ENCODE measurements at places on chromosomes 2 and 18. TPM values are rescaled to one million over a fixed set of nuclear protein-coding genes. Genes with fewer than 3 reads are reported as not detected.

GRCh38 chr2:96950381-96951124, 35.8 kb downstream of the FAM178B start:
- H3K27me3 ChIP-seq, result peaks cover 18% of the 10 kb centered on the region
- H3K36me3 ChIP-seq, result no peaks in the 10 kb centered on the region
- DNase-seq, result no peak

DNA sequence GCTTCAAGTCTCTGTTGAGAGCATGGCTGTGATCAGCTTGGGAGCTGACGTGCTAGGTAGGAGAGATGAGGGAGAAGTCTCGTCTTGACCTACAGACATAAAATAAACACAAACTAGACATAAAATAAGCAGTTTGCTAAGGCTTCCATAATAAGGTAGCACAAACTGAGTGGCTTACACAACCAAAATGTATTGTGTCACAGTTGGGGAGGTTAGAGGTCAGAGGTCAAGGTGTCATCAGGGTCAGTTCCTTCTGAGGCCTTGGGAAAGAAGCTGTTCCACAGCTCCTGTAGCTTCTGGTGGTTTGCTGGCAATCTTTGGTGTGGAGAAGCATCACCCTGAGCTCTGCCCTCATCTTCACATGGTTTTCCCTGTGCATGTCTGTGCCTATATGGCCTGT, 20.2 kb downstream of the DAW1 start:
- H3K4me1 ChIP-seq, result no peaks in the 10 kb centered on the region
- DNase-seq, result no peak
- no peaks in the 10 kb centered on the region for H3K36me3 ChIP-seq
- no peak overlapping the region for H3K27ac ChIP-seq
- no peak overlapping the region for H3K4me3 ChIP-seq
- no peaks in the 10 kb centered on the region for H3K27me3 ChIP-seq

DNA sequence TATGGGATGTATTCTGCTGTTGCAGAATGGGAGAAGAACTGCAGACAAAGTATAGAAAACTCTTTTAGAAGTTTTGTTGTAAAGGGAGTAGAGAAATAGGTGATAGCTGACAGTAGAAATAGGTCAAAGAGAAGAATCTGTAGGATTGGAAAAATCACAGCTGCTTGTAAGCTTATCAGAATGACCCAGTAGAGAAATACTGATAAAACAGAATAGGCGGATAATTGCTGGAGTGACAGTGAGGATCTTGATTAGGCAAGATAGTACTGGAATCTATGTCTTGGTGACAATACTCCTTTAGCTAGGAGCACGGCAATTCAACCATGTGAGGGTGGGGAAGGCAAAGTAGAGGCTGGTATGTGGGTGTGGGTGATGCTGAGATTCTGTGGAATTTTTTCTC, 4.5 kb upstream of the SMAD4 start:
- peaks cover 17% of the 10 kb centered on the region for H3K4me1 ChIP-seq
- DNase-seq, result no peak
- H3K36me3 ChIP-seq, result peaks cover 8% of the 10 kb centered on the region

GRCh38 chr2:118457951-118458350, 369.7 kb downstream of the INSIG2 start:
- no peak overlapping the region for H3K27ac ChIP-seq
- no peak for DNase-seq
- H3K27me3 ChIP-seq, result no peaks in the 10 kb centered on the region
- no peaks in the 10 kb centered on the region for H3K36me3 ChIP-seq
- no peak overlapping the region for H3K4me3 ChIP-seq

- no peak overlapping the region for H3K27ac ChIP-seq
- DNase-seq, result no peak
- no peak overlapping the region for H3K4me3 ChIP-seq
- H3K4me1 ChIP-seq, result peaks cover 2% of the 10 kb centered on the region
- no peaks in the 10 kb centered on the region for H3K27me3 ChIP-seq
These were observed 66.4 kb downstream of the PRELID3A start for GRCh38 chr18:12474146-12474545.

DNA sequence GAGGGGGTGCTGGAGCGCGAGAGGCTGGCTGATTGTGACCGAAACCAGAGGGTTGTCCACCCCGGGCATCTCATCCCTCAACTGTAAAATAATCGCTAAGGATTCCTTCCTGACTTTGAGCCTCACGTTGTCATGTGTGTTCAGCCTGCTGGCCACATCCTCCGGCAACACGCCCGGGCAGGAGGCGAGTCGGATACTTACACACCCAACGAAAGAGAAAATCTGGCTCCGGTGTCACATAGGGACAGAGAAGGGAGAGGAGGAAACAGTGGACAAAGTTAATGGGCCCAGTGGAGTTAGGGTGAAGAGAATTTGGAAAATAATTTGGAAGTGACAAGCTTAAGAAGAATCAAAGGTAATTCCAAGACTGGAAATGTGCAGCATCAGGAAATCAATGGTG, 2.4 kb downstream of the TLX2 start:
- H3K27me3 ChIP-seq, result peaks cover 60% of the 10 kb centered on the region
- no peaks in the 10 kb centered on the region for H3K36me3 ChIP-seq
- H3K27ac ChIP-seq, result no peak overlapping the region

The SPP2 gene
- polyA plus RNA-seq, result 0.11 TPM

GRCh38 chr2:186129767-186130581, 356.1 kb upstream of the ZC3H15 start:
- H3K4me1 ChIP-seq, result no peaks in the 10 kb centered on the region
- no peaks in the 10 kb centered on the region for H3K36me3 ChIP-seq
- no peaks in the 10 kb centered on the region for H3K27me3 ChIP-seq
- H3K27ac ChIP-seq, result no peak overlapping the region

The VAMP5 gene
- polyA plus RNA-seq, result 93.2 TPM

- no peak overlapping the region for H3K4me3 ChIP-seq
- H3K4me1 ChIP-seq, result peaks cover 2% of the 10 kb centered on the region
- H3K36me3 ChIP-seq, result no peaks in the 10 kb centered on the region
- no peak overlapping the region for H3K27ac ChIP-seq
- DNase-seq, result no peak
These were observed 591.2 kb downstream of the RNF144A start for GRCh38 chr2:7508296-7508943.

- no peaks in the 10 kb centered on the region for H3K36me3 ChIP-seq
- no peaks in the 10 kb centered on the region for H3K4me1 ChIP-seq
- no peaks in the 10 kb centered on the region for H3K27me3 ChIP-seq
These were observed 11.2 kb upstream of the ENOSF1 start for GRCh38 chr18:723541-724080.

GRCh38 chr2:46435353-46435752, 44.0 kb upstream of the TMEM247 start:
- H3K27me3 ChIP-seq, result no peaks in the 10 kb centered on the region
- no peak overlapping the region for H3K4me3 ChIP-seq
- peaks cover 29% of the 10 kb centered on the region for H3K4me1 ChIP-seq
- no peak for DNase-seq
- H3K36me3 ChIP-seq, result no peaks in the 10 kb centered on the region

GRCh38 chr2:23492921-23493320, 107.9 kb downstream of the KLHL29 start:
- H3K27ac ChIP-seq, result no peak overlapping the region
- no peak for DNase-seq
- H3K4me3 ChIP-seq, result no peak overlapping the region
- no peaks in the 10 kb centered on the region for H3K4me1 ChIP-seq
- H3K36me3 ChIP-seq, result no peaks in the 10 kb centered on the region

- H3K4me3 ChIP-seq, result no peak overlapping the region
- H3K27ac ChIP-seq, result no peak overlapping the region
- no peaks in the 10 kb centered on the region for H3K4me1 ChIP-seq
- no peaks in the 10 kb centered on the region for H3K36me3 ChIP-seq
- H3K27me3 ChIP-seq, result no peaks in the 10 kb centered on the region
- no peak for DNase-seq
These were observed 121.2 kb upstream of the TANK start for GRCh38 chr2:161039071-161039470.

DNA sequence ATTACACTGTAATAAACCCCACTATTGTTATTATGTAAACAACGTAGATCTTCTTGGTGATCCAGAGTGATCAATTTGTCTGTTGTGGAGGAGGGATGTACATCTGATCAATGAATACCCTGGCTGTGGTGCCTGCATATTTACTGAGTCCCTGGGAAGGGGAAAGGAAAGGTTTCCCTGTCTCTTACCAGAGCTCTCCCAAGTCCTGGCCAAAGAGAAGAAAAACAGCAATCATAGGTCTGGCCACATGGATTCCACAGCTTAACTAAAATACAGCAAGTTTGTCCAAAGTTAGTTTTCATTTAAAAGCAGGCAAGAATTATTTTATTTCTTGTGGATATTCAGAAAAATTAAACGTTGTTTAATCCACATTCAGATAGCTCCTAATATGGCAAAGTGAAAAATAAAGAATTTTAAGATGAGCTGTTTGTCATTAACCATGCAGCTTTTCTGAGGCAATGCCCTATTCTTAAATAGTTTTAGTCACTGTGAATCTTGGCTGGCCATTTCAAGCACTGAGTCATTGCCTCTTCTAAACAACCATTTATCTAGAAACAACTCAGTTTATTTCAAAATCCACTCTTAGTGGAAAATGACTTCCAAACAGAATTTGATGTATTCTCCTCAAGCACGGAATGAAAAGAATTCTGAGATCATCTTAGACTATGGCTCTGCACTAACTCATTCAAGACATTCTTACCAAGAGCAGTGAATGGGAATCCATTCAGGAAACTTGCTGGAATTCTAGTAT, 1004.4 kb upstream of the CDH2 start:
- DNase-seq, result no peak
- no peaks in the 10 kb centered on the region for H3K36me3 ChIP-seq
- H3K27ac ChIP-seq, result no peak overlapping the region
- H3K4me1 ChIP-seq, result no peaks in the 10 kb centered on the region
- H3K4me3 ChIP-seq, result no peak overlapping the region
- no peaks in the 10 kb centered on the region for H3K27me3 ChIP-seq

The SPOPL gene
- polyA plus RNA-seq, result 7.3 TPM

The CCDC85A gene
- polyA plus RNA-seq, result 0.21 TPM

GRCh38 chr2:240436683-240437550, 1.5 kb downstream of the GPC1 start:
- peak overlapping the region; percentile 79 for H3K4me3 ChIP-seq
- peaks cover 57% of the 10 kb centered on the region for H3K27me3 ChIP-seq
- H3K36me3 ChIP-seq, result no peaks in the 10 kb centered on the region
- DNase-seq, result no peak

The DGKD gene
- polyA plus RNA-seq, result 23.5 TPM

DNA sequence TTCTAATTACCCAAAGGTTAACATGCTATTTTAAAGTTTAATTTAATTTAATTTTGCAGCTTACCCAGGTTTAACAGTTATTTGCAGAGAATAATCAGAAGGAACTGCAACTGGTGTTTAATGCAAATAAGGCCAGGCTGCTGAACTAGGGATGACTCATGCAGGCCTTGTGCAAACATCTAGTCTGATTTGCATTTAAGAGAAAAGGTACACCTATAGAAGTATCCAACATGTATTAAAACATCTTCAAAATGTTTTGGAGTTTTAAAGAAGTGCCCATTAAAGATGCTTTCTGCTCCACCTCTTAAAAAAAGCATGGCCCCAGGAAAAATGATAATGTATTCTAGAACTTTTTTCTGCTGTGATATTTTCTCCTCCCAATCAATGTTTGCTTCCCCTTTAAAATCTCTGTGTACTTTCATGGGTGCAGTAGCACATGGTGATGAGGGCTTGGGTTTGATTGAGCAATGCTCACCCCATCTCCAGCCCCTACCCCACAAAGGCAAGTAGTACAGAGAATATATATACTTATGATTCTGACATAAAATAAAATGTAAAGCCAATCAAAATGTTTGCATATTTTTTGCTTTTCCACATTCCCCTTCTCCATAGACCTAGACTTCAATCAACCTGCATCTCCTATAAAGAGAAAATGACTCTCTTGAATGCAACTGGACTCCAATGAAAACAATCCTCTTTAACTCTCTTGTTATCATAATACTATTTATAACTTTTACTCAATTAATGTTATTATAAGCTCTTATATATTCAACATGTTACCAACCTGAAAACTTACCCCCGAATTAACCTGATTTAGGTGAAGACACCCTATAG, 54.1 kb downstream of the ATP8B1 start:
- DNase-seq, result no peak
- H3K27ac ChIP-seq, result no peak overlapping the region
- H3K27me3 ChIP-seq, result no peaks in the 10 kb centered on the region
- H3K36me3 ChIP-seq, result no peaks in the 10 kb centered on the region
- no peaks in the 10 kb centered on the region for H3K4me1 ChIP-seq
- H3K4me3 ChIP-seq, result no peak overlapping the region

The CNNM3 gene
- 7.3 TPM for polyA plus RNA-seq

DNA sequence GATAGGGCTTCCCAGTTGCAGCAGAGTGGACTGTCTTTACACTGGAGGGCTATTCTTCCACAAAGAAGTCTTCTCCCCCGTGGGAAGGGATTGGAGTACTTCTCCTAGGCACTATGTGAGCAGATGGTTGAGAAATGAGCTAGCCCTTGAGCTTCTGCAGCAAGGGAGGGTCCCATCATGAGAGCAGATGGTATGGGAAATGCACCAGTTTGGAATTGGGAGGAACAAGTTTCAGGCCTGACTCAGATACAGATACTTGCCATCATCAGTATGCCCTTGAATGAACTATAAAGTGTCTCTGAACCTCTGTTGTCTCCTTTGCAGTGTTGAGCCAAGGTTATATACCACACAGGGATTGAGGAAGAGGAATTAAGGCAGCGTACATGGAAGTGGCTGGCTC, 757.4 kb downstream of the RNF144A start:
- no peak overlapping the region for H3K27ac ChIP-seq
- H3K27me3 ChIP-seq, result no peaks in the 10 kb centered on the region
- no peaks in the 10 kb centered on the region for H3K36me3 ChIP-seq
- DNase-seq, result no peak
- no peak overlapping the region for H3K4me3 ChIP-seq
- H3K4me1 ChIP-seq, result no peaks in the 10 kb centered on the region

- H3K4me3 ChIP-seq, result no peak overlapping the region
- no peak for DNase-seq
- peaks cover 29% of the 10 kb centered on the region for H3K4me1 ChIP-seq
- no peak overlapping the region for H3K27ac ChIP-seq
These were observed 112.1 kb upstream of the MGAT5 start for GRCh38 chr2:134141598-134142340.

DNA sequence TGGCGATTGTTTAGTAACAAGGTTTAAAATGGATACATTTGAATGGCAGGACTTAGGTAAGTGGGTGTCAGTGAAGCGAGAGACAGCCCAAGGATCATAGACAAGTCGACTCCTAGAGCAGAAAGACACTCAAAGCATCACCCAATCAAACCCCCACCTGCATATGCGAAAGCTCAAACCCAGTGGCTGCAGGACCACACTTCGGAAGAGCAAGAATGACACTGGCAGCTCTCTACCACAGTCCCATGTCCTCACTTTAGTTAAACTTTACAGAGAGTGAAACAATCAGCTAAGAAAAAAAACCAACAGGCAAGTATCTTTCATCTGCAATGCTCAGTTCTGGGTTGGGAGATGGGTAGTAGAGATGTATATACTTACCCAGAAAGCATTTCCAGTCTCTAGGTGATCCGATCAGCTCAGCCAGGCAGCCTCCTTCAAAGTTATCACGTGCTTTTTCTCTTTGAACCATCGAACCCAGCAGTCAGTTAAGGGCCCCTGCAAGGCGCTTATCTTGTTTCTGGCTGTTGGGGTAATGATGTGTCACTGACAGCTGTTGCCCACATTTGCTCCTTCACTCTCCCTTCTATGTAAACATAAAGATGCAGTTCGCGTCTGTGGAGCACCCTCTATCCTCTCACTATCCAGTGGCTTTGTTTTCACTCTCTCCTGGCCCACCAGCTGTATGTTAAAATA, 357.5 kb upstream of the ID2 start:
- H3K27ac ChIP-seq, result peak overlapping the region; percentile 3
- H3K36me3 ChIP-seq, result no peaks in the 10 kb centered on the region
- H3K27me3 ChIP-seq, result no peaks in the 10 kb centered on the region
- H3K4me3 ChIP-seq, result peak overlapping the region; percentile 0

The STAT4 gene
- polyA plus RNA-seq, result 13.9 TPM

GRCh38 chr2:144678736-144679135, 158.8 kb upstream of the ZEB2 start:
- no peak for DNase-seq
- no peak overlapping the region for H3K4me3 ChIP-seq
- no peaks in the 10 kb centered on the region for H3K4me1 ChIP-seq
- no peaks in the 10 kb centered on the region for H3K27me3 ChIP-seq
- H3K36me3 ChIP-seq, result no peaks in the 10 kb centered on the region

The FEV gene
- 0.02 TPM for polyA plus RNA-seq

All from thymus (tissue), 14 donors.